CD4-positive, alpha-beta memory T cell (primary cell): ENCODE measurements at places on chromosomes 16 and 17. TPM values are rescaled to one million over a fixed set of nuclear protein-coding genes. Genes with fewer than 3 reads are reported as not detected.

DNA sequence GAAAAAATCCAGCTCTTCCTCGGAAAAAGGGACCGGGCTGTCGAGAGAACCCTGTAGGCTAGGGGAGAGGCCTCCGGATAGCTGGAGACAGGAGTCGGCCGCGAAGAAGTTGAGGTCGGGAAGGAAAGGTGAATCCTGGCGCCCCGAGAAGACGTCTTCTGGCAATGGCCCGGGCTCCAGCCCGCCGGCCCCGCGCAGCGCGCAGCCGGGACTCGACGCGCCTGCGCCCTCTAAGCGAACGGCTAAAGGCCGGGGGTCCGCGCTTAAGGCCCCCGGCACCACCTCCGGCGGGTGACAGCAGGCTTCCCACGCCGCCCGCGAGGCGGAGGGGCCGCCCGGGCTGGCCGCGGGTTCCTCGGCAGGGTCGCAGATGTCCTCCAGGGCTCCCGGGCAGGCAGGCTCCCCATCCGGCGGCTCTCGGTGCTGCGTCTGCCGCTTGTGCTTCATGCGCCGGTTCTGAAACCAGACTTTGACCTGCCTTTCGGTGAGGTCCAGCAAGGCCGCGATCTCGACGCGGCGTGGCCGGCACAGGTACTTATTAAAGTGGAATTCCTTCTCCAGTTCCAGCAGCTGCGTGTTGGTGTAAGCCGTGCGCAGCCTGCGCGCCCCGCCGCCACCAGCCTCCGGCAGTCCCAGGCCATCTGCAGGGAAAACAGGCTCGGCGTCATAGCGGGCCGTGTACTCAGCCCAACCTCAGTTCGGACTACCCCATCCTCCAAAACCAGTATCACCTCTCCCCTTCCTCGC lies 1.6 kb downstream of the HOXB2 start:
- DNase-seq, result peak; percentile 66

DNA sequence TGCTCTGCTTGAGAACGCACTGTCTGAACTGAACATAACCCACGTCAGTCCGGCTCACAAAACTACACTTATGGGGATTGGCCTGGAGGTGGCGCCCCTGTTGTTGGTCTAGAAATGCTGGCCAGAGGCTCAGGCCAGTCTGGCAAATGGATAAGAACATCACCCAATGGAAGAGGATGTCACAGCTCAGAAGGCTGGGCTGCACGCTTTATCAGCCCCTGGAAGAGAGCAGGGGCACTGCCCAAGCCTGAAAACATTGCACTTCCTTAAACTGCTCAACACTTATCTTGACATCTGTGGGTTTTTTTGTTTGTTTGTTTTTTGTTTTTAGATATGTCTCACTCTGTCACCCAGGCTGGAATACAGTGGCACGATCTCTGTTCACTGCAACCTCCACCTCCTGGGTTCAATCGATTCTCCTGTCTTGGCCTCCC lies 24.8 kb upstream of the BPTF start:
- DNase-seq, result peak; percentile 18

GRCh38 chr17:34246881-34247280 lies 8.2 kb upstream of the CCL2 start:
- DNase-seq, result no peak

GRCh38 chr17:8125154-8125946 lies 1.4 kb upstream of the HES7 start:
- peak; percentile 88 for DNase-seq

TBX21 gene
- total RNA-seq, result 15.8 TPM

SLC2A4 gene
- not detected for total RNA-seq

FOXJ1 gene
- total RNA-seq, result 0.20 TPM
